SJSA1 (cell line): ENCODE measurements at places on chromosomes 6 and 20.

DNA sequence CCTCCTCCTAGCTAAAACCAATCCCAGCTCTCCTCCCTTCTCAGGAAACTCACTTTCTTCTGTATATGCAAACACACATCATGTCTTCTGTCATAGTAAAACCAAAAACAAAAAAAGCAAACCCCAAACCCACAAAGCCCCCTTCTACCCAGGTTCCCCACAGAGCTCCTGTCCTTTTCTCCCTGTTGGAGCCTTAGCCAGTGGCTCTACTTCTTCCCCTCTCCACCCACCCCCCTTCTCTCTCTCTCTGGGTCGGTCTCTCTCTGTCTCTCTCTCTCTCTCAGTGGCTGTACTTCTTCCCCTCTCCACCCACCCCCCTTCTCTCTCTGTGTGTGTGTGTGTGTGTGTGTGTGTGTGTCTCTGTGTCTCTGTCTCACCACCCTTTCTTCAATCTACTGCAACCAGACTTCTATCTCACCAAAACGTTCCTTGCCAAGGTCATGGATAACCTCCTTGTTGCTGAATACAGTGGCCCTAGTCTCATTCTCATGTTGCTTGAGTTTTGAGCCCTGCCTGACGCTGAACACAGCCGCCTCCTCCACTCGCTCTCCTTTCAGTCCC lies 8.7 kb upstream of the OSER1 start:
- no peak for DNase-seq

- no peak for DNase-seq
Observed at GRCh38 chr6:133894795-133895358, 6.0 kb downstream of the TCF21 start.

GRCh38 chr6:6547110-6547879 lies 41.2 kb upstream of the LY86 start:
- DNase-seq, result peak; percentile 33

GRCh38 chr20:19466206-19466928 lies 253.9 kb downstream of the SLC24A3 start:
- DNase-seq, result no peak

GRCh38 chr6:136547336-136547735 lies 2.9 kb downstream of the MAP7 start:
- DNase-seq, result no peak

DNA sequence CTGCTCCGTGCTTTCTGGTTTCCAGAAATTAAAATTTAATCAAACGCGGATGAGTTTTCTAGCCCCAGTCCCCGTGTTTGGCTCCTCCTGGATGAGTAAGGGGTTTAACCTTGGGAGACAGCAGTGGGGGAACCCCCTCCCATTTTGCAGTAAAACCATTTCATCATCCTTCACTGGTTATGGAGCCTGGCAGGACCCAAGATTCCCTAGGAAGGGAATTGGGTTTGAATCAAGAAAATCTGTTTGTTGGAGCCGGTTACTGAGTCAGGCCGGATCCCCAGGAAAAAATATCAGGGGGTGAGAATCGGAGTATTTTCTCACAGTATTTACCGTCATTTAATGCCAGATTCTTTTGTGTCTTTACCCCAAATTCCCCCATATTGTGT lies 754 bp downstream of the YWHAB start:
- DNase-seq, result no peak

GRCh38 chr20:13325033-13325432 lies 104.0 kb downstream of the ISM1 start:
- DNase-seq, result peak; percentile 37

- no peak for DNase-seq
Observed at GRCh38 chr6:89862273-89862672, 32.0 kb upstream of the GJA10 start.

- no peak for DNase-seq
Observed at GRCh38 chr6:55239099-55239498, 64.8 kb downstream of the HCRTR2 start.

GRCh38 chr6:20013066-20013861 lies 176.1 kb downstream of the ID4 start:
- DNase-seq, result no peak
